ENCODE measurements at places on chromosomes 4 and X. TPM values are rescaled to one million over a fixed set of nuclear protein-coding genes. Genes with fewer than 3 reads are reported as not detected.

Gene SYNPO2
- total RNA-seq = 8.1 TPM

Gene ANXA5
- total RNA-seq = 76.4 TPM

Gene TIGD4
- 7.2 TPM for total RNA-seq

Gene ARHGAP4
- 11.1 TPM for total RNA-seq

Gene SPATA4
- 2.3 TPM for total RNA-seq

Gene ARMCX1
- 80.5 TPM for total RNA-seq

Gene CLDN34
- not detected for total RNA-seq

Gene FAT1
- 132 TPM for total RNA-seq

Gene MAGEB10
- not detected for total RNA-seq

Gene KLF8
- total RNA-seq = 21.0 TPM

Gene ANKRD17
- 103 TPM for total RNA-seq

Gene FRMD7
- total RNA-seq = 0.46 TPM

Gene GAB3
- total RNA-seq = 1.4 TPM

Gene RTL5
- total RNA-seq = 9.2 TPM

Gene CAPN6
- total RNA-seq = 0.23 TPM

Gene SPANXA1
- total RNA-seq = not detected

Gene MFAP3L
- total RNA-seq = 25.4 TPM

Gene ADH1C
- total RNA-seq = not detected

Gene CFP
- 1.4 TPM for total RNA-seq

Gene GAGE12J
- not detected for total RNA-seq

Gene CFAP47
- 45.4 TPM for total RNA-seq

Gene NLGN4X
- total RNA-seq = 71.3 TPM

Gene LSM6
- 39.7 TPM for total RNA-seq

Gene GRK4
- total RNA-seq = 56.1 TPM

Gene CD38
- 8.1 TPM for total RNA-seq

Data from diencephalon (tissue), 1 donor.